ENCODE measurements at places on chromosomes 4 and X.

GRCh38 chrX:68997911-68998310, 167.3 kb downstream of the PJA1 start:
- DNase-seq: no peak

GRCh38 chr4:8702020-8702495, 109.5 kb downstream of the CPZ start:
- no peak for DNase-seq

- no peak for DNase-seq
These were observed 314.3 kb upstream of the CLNK start for GRCh38 chr4:10998846-10999245.

DNA sequence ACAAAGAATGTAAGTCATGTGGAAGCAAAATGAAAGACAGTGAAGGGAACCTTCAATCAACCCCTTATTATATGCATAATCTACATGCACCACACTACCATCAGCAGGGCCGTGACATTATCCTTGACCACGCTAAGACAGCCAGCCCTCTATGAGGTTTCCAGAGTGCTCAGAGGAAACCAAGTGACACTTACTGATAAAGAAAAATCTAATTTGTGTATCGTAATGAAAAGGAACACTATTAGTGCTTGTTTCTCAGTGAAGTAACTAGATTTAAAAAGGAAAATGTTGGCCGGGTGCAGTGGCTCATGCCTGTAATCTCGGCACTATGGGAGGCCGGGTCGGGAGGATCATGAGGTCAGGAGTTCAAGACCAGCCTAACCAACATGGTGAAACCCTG, 56.4 kb downstream of the ABCG2 start:
- no peak for DNase-seq

DNA sequence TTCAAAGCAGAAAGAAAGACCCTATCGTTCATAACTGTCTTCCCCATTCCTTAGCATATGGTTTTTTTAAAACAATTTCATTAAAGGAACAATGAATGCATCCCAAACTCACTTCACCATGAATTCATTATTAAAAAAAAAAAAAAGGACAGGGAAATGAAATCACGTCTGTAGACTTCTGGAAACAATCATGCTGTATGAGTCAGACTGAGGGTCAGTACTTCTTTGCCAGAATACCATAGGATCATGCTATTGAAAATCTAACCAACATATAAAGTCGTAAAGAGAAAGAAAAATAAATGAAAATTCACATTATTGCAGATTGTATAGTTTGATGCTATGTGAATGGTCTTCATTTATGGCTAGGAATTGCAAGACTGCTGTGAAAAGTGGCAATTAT, 144.4 kb downstream of the PCDH18 start:
- no peak for DNase-seq

DNA sequence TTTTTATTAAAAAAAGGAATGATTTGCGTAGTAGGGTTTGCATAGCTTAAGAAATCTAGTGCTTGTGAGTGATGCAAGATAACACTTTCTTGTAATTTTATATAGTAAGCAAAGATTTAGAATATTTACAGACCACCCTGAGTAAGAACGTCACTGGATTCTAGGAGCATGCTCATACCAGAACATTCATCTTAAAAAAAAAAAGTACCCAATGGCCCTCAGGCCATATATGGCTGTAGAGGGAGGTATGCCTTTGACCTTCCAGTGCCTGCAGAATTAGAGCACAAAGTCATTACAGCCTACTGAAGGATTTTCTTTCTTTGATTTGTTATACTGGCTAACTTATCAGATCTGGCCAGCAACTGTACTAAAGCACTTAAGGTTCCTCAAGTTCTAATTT, 236.3 kb upstream of the GYPA start:
- DNase-seq: no peak

DNA sequence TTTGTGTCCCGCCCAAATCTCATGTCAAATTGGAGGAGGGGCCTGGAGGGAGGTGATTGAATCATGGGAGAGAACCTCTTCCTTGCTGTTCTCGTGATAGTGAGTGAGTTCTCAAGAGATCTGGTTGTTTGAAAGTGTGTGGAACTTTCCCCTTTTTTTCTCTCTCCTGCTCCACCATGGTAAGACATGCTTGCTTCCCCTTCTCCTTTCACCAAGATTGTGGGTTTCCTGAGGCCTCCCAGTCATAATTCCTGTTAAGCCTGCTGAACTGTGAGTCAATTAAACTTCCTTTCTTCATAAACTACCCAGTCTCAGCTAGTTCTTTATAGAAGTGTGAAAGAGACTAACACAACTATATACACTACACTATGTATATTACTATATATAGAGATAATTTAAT, 697.8 kb upstream of the HS3ST1 start:
- DNase-seq: no peak

DNA sequence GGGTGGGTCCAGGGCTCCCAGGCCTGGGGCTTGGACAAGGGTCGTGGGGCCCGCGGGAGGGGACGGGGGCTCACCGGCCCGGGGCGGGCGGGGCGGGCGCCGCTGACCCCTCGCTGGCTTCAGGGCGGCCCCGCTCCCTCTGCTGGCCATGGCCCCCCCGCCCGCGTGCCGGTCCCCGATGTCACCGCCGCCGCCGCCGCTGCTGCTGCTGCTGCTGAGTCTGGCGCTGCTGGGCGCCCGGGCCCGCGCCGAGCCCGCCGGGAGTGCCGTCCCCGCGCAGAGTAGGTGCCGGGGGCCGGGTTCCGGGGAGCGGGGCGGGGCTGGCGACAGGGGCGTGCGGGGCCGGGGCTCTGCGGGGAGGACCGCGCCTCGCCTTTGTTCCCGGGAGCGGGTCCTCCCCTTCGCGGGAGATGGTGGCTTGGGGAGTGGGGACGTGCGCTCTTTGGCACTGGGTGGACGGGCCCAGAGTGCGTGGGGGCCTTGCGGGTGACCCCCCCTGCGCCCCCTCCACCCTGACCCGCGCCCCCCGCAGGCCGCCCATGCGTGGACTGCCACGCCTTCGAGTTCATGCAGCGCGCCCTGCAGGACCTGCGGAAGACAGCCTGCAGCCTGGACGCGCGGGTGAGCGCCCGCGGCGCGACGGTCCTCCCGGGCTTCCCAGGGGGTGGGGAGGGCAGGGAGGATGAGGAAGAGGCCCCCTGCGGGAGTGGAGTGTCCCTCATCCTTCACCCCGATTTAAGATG, 16.8 kb upstream of the NAT8L start:
- no peak for DNase-seq

DNA sequence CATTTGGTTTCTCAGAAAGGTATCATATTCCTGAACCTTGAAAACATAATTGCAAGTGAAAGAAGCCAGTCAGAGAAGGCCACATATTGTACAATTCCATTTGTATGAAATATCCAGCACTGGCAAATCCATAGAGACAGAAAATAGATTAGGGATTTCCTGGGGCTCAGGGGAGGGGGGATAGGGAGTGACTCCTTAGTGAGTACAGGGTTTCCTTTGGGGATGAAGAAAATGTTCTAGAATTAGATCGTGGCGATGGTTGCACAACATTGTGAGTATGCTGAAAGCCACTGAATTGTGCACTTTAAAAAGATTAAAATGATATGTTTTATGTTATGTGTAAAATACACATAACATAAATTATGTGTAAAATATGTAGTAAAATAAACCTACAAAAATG, 10.3 kb downstream of the XPNPEP2 start:
- no peak for DNase-seq

DNA sequence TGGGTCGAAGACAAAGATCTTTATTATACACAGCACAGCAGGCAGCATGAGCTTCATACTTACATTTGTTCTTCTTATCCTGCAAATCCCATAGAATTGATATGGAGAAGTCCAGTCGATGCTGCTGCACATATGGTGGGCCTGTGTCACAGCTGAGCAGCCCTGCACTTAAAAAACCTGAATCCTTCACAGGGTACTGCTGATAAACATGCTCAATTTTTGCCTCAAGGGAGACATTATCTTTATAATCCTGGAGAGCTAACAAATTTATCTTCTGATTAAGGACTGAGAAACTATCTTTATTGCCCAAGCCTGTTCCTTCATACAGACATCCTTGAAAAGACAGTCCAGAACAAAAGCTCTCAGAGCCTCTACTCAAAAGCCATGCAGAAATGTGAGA, 434.4 kb upstream of the FAM47C start:
- DNase-seq: no peak

DNA sequence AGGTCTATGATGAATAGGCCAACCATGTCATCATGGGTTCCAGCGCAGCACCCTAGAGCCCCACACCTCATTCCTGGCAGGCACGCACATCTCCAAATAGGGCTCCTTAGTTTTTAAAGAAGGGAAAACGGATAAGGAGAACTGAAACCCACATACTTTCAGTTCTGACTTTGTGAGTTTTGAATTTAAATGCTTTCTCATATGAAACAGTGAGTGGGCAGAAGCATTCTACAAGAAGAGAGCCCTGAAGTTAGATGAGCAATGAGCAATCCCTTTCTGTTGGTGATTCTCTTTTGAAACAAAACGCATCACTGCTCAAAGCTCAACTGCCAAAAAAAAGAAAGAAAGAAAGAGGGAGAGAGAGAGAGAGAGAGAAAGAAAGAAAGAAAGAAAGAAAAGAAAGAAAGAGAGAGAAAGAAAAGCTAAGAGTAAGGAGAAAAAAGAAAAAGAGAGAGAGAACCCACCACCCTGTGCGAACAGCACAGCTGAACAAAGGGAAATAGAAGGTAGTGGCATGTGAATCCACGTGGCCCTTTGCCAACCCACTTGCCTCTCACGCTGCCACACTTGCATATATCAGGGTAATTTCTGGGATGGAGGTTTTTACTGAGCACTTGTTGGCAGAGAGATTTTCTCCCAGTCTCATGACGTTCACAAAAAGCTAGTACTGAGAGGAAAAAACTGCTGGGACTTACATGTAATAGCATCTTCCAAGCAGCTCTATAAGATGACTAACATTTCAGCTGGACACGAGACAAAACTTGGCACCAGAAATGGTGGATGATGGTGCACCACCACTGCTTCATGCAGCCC, 31.0 kb downstream of the TMSB4X start:
- DNase-seq: no peak

DNA sequence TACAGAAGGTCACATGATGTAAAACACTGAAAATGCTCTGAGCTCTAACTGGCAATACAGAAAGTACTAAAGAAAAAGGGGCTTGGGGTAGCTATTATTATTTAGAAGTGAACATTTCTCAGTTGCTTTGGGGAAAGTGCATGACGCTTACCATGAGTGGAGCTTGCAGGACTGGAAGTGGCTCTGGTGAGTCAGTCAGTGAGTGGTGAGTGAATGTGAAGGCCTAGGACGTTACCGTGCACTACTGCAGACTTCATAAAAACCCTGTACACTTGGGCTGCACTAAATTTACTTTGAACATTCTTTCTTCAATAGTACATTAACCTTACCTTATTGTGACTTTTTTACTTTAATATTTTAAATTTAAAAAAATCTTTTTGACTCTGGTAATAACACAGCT, 89.3 kb upstream of the ENPP6 start:
- no peak for DNase-seq

GRCh38 chr4:86895692-86896488, 3.7 kb upstream of the C4orf36 start:
- no peak for DNase-seq

DNA sequence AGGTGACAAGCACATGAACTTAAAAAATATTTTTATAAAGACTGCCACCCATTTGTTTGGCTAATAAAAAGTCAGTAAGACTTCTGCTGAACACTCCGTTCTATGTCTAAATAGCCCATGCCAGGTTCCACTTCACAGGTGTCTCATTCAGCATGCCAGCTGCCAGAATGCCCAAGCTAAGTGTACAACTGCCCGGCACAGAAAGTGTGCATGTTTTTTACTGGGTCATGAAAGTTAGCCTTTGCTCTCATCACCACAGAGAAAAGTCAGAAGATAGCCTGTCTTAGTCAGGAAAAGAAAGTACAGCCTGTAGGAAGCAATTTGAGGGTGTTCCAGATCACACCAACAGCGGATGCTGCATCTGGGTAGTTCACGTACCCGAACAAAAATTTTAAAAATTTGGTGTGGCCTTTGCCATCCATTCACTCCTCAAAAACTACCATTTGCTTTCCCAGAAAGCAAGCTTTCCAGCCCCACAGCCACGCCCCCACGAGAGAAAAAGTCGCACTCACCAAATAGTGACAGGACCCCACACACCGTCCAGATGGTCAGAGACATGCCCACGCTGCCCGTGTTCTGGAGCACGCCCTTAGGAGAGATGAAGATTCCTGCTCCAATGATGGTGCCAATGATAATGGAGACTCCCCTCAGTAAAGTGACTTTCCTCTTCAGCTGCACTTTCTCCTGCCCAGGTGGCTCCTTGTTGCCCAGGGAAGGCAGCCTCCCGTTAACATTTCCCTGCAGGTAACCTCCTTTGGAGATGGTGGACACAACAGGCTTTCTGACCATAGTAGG, 671 bp downstream of the SLC7A11 start:
- no peak for DNase-seq

DNA sequence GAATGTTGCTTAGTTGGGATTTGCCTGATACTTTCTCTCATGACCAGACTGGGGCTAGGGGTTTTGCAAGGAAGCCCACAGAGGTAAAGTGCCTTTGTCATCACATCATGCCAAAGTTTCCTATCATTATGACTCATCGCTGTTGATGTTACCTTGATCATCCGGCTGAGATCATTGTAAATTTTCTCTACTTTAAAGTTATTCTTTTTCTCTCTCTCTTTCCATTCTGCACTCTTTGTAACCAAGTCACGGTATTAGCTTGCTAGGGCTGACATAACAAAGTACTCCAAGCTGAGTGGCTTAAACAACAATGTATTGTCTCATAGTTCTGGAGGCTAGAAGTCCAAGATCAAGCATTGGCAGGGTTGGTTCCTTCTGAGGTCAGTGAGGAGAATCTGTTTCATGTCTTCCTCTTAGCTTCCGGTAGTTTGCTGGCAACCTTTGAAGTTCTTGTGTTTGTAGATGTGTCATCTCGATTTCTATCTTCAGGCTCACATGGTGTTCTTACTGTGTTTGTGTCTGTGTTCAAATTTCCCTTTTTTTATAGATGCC, 113.0 kb downstream of the DTHD1 start:
- DNase-seq: peak; percentile 25

- DNase-seq: no peak
These were observed 2.4 kb upstream of the MBTPS2 start for GRCh38 chrX:21837056-21837455.

- DNase-seq: no peak
These were observed 109.0 kb downstream of the ATP11C start for GRCh38 chrX:139823806-139824205.

DNA sequence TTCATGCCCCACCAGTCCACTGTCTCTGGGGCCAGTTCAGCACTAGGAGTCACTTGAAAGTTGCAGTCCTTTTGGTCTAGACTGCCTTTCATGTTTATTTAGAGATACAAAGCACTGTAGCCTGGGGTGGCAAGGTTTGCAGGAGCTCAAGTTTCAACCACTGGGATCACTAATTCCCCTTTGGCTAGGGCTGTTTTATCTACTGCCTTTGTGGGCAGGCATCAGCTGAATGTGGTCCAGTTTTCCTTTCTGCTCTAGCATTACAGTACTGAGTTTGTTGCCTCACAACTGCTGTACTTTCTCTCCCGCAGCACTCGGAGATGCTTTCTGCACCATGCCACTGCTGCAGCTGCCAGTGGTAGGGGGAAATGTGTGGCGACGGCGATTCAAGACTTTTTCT, 222.3 kb upstream of the HDX start:
- DNase-seq: no peak

DNA sequence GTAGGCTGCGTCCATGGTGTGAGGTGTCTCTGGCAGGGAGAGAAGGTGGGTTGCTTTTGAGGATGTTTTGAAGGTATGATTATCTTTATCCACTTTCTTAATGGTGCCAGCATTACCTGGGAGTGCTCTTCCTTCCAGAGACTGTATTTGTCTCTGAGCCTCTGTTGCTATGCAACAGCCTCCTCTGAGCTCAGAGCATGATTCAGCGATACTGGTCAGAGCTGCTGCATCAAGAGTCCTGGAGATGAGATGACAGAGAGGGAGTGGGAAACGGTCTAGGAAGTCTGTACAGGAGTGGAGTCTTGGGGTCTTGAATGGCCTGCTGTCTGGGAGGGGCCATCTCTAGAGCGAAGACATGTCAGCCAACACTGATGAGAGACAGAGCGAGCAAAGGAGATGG, 104.4 kb upstream of the RAB40AL start:
- DNase-seq: no peak
